Activated naive CD4-positive, alpha-beta T cell treated with Interleukin-2 at 50 U/mL for 16 hours (primary cell): ENCODE measurements at places on chromosomes 1 and 21.

GRCh38 chr1:111812306-111812705, 56.6 kb downstream of the DDX20 start:
- no peak for DNase-seq

DNA sequence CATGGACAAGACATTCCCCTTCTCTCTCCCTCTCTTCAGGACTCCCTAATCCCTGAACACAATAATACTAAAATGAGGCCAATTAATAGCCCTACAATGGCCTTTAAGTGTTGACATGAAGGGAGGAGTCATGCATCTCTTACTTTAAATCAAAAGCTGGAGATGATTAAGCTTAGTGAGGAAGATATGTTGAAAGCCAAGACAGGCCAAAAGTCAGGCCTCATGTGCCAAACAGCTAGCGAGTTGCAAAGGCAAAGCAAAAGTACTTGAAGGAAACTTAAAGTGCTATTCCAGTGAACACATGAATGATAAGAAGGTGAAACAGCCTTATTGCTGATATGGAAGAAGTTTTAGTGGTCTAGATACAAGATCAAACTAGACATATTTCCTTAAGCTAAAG, 49.5 kb upstream of the CD46 start:
- DNase-seq = no peak

GRCh38 chr1:233412812-233413211, 85.3 kb downstream of the MAP3K21 start:
- no peak for DNase-seq

DNA sequence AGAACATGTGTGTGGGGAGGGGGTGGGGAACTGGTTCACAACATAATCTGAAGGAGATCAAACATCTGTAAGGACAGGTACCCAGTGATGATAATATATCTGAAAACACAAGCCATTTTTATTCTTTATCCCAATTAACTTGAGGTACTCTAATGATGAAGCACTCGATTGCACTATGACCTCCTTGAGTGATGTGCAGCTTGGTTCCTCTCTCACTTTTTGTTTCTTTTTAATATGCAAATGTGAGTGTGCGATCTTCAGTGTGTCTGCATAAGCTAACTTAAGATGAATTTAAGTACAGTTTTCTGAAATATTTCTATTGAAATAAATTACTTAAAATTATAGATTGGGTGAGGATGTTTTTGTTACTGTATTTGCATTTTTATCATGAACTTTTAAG, 50.6 kb upstream of the ANGPTL1 start:
- DNase-seq = no peak

DNA sequence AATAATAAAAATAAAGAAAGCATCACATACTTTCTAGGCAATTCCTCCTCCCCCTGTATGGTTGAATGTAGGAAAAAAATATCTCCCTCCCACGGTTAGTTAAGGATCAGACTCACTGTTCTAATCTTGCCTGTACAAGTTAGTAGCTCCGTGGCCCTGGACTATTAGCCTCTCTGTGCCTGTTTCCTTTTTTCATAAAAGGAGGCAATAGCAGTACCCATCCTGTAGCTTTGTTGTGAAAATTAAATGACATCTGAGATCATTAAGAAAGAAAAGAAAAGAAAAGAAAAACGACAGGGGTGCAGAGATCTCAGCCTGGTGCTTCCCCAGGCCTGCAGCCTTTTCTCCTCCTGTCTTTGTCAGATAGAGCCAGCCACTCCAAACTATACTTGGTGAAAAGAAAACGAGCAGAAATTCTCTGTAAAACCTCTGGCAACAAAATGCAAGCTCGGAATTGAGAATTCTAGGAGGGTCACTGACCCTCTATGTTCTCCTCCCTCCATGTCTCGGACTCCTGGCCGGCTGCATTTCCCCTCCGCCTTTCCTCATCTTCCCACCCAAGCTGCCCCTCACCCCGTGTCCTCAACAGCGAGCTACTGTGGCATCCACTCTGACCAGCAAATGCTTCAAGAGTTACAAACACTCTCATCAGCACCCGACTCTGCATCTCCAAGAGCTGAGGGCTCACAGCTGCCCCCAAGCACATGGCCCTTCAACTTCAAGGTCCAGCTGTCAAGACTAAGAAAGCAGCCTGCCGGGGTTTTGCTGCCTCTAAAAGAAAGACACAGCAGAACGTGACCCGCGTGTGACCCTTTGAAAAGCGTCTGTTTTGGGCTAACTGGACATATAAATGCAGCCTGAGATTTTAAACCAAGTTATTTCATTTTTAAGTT, 13.6 kb downstream of the RIPK4 start:
- DNase-seq = no peak

GRCh38 chr1:215357901-215358300, 209.2 kb upstream of the KCTD3 start:
- DNase-seq = no peak

- DNase-seq = peak; percentile 13
These were observed 18.1 kb upstream of the MYSM1 start for GRCh38 chr1:58717979-58718378.

DNA sequence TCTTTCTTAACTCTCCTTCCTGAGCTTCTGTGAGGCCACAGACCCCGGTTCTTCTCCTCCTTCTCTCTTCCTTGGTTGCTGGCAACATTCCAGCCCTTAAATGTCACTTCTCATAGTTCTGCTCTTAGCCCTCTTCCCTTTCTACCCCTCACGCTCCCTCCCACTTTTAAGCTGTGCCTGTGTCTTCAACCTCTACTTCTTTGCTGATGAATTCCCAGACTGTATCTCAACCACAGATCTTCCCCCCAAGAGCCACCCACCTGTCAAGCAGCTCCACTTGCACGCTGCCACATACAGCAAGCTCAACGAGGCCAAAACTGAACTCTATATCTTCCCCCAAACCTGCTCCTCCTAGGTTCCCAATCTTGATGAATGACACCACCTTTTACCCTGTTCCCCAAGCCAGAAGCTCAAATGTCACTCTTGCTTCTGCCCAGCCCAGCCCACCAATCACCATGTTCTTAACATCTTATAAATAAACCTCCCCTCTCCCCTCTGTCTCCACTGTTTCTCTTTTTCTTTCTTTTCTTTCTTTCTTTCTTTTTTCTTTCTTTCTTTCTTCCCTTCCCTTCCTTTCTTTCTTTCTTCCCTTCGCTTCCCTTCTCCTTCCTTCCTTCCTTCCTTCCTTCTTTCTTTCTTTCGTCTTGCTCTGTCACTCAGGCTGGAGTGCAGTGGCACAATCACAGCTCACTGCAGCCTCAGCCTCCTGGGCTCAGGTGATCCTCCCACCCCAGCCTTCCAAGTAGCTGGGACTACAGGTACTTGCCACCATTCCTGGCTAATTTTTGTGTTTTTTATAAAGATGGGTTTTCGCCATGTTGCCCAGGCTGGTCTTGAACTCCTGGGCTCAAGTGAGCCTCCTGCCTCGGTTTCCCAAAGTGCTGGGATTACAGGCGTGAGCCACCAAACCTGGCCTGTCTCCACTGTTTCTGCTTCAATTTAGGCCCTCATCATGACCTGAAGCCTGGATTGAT, 19.8 kb upstream of the PTP4A2 start:
- peak; percentile 59 for DNase-seq
